ENCODE measurements at places on chromosomes 4 and X.

DNA sequence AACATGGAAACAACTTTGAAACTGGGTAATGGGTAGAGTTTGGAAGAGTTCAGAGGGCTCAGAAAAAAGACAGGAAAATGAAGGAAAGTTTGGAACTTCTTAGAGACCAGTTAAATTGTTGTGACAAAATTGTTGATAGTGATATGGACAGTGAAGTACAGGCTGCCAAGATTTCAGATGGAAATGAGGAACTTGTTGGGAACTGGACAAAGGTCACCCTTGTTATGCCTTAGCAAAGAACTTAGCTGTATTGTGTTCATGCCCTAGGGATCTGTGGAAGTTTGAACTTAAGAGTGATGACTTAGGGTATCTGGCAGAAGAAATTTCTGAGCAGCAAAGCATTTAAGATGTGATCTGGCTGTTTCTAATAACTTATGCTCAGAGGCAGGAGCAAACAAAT is 5.1 kb upstream of the ARL13A start:
- no peak for DNase-seq

DNA sequence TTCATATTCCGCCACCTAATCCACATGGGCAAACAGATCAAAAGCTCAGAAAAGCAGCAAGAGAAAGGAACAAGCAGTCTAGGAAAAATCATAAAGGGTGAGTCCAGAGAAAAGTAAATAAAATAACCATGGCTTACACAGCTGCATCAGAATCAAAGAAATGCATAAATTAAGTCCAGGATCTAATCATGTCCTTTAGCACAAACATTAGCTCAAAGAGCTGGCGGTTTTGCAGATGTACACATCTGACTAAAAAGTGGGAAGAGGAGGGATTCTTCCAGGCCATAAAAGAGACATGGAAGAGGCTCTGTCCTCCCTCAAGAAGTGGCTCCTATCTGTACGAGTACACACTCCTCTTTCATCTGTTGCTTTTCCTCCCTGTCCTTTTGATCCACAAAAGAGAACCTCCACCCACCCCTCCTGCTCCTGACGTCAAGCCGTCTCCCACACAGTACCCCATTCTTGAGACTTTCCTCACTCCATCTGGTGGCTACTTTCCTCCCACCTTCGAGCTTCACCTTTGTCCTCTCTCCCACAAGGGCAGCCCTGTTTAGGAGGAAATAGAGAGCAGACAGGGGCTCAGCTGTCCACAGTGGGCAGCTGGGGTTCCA is 92.5 kb downstream of the RASL11B start:
- no peak for DNase-seq

- DNase-seq, result no peak
Measured at GRCh38 chr4:48134081-48134480, at the start of gene TXK. TSS of gene TXK (minus strand) at chr4:48134250. CDS start at chr4:48134170, 80 bp downstream.

DNA sequence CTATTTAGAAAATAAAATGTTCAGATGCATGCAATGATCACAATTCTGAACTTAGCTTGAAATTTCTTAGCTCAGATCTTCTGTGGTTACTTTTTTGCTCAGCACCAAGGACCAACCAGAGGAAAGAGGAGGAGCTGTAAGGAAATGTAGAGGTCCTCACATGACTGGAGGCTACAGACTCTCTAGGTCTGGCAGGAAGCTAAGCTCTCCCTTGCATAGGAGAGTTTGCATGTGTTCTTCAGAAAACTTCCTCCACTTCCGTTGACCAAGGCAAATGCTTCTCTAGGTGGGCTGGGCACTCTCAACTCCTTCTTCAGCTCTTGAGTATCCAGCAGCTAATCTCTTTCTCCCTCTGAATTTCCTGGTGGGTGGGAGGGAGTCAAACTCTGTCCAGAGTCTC is 119.6 kb downstream of the BTC start:
- DNase-seq, result no peak

DNA sequence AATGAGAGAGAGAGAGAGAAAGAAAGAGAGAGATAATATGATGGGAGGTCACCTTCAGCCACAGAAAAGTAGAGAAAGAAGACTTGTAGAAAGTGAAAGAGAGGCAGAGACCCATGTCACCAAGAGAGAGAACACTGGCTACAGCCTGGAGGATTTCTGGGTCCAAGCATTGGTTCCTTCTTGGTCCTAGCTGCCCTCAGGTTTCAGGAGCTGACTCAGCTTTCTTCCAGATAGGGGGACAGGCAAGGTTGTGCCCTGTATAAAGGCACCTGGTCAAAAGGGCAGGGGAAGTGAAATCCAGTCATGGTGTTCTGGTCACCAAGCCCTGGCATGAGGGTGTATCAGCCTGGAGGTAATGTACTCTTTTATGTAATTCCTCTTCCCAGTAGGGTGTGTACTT is 47.5 kb upstream of the XK start:
- no peak for DNase-seq

DNA sequence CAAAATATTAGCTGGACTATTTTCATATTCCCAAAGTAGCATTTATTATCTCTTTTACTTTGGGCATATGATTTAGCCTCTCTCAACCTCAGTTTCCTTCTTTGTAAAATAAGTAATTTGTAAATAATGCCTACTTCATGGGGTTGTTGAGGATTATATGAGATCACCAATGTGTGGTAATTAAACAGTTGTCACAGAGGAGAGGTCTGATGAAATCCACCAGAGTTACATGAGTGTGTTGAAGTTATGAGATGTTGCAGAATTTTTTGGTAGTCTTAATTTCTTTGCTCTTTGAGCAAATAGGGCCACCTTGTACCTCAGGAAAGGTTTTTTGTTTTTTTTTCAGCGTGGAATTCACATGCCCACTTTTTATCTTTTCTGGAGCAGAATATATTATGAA is 1.4 kb downstream of the COX7B start:
- DNase-seq, result no peak

- no peak for DNase-seq
Measured at GRCh38 chr4:81455897-81456296, 15.8 kb downstream of the RASGEF1B start.

DNA sequence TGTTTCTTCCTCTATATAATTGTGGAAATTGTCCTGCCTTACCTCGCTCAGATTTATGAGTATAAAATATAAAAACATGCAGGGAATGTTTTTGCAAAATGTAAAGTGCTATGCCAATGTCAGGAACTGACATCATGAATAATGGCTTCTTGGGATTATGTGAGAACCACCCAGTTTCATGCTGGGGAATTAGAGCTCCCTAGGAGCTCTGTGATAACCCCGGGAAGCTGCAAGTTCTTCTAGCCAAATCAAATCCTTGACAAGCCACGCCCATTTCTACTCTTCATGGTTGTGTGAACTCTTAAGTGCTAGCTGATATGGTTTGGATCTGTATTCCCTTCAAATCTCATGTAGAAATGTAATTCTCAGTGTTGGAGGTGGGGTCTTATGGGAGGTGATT is 85.9 kb upstream of the PAK3 start:
- no peak for DNase-seq

- DNase-seq, result no peak
Measured at GRCh38 chr4:54726907-54727306, 69.2 kb downstream of the KIT start.

DNA sequence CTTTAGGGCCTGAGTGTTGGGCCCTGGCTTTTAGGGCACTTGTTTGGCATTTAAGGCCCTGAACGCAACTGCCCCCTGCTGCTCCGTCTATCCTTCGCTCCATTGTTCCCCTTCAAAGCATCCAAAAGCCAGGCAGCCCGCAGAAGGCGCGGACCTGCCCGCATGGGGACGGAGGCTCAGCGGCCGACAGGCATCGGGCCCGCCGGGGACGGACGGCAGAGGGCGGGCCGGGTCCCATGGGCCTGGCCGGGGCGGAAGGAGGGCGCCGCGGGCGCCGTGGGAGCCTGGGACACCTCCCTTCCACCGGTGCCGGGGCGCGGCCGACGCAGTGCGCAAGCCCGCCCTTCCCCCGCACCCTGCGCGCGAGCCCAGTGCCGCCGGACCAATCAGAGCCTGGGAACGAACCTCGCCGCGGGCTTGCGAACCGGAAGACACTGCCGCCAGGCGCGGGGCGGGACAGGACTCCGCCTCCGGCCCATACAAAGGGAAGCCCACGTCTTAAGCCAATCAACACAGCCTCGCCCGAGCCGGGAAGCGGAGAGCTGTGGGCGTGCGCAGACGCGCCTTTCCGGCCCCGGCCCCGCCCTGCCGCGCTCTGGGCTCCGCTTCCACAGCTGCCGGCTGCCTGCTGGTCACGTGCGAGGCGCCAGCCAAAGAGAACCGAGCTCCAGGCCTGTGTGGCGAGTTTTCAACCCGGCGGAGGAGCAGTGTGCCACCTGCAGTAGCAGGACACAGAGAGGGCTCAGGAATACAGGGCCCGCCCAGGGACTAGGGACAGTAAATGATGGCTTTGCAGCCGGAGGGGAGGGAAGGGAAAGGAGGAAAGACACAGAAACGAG is 2.1 kb upstream of the ARHGAP4 start:
- peak; percentile 100 for DNase-seq

GRCh38 chrX:1511829-1512228 is 25.2 kb downstream of the P2RY8 start:
- DNase-seq, result no peak

DNA sequence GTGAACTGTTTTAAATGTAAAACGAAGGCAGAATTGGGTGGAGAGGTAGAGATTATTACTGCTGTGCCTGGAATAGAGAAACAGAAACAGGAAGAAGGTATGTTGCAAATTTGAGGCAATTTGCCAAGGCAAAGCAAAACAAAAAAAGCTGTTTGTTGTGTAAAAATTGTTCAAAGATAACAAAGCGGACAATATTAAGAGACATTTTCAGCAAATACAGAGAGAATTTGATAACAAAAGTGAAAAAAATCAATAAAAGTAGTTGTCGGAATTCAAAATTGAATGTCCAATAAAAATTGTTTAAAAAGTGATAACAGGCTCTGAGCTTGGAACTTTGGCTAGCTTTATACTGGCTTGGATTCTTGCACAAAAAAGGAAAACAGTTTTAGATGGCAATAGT is 14.4 kb upstream of the SMS start:
- DNase-seq, result no peak

DNA sequence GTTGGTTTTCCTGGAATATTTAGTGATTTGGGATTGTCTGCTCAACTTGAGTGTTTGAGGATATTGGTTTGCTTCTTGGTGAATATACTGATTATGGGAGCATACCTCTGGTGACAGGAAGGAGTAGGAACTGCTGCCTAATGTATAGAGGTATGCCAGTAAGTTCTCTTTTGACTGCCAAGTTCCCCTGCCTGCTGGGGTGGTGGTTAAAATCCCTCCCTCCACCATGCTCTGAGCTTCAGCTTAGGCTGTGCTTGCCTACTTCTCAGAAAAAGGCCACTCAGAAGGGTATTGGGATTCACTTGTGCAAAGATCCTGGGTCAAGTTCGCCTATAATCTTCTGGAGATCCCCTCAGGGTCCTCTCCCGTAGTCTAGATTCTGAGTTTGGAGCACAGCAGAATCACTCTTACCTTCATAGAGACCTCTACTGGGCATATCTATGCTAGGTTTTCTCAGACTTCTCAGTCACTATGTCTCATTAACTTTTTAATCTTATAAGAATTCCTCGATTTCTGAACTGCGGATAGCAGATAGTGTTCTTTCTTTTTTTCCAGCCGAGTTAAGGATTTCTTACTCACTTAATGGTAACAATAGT is 44.7 kb upstream of the DCK start:
- no peak for DNase-seq

- peak; percentile 74 for DNase-seq
Measured at GRCh38 chr4:139740531-139741041, 75.0 kb downstream of the MGST2 start.

- DNase-seq, result peak; percentile 63
Measured at GRCh38 chr4:101355767-101356702, 8.7 kb upstream of the PPP3CA start.

DNA sequence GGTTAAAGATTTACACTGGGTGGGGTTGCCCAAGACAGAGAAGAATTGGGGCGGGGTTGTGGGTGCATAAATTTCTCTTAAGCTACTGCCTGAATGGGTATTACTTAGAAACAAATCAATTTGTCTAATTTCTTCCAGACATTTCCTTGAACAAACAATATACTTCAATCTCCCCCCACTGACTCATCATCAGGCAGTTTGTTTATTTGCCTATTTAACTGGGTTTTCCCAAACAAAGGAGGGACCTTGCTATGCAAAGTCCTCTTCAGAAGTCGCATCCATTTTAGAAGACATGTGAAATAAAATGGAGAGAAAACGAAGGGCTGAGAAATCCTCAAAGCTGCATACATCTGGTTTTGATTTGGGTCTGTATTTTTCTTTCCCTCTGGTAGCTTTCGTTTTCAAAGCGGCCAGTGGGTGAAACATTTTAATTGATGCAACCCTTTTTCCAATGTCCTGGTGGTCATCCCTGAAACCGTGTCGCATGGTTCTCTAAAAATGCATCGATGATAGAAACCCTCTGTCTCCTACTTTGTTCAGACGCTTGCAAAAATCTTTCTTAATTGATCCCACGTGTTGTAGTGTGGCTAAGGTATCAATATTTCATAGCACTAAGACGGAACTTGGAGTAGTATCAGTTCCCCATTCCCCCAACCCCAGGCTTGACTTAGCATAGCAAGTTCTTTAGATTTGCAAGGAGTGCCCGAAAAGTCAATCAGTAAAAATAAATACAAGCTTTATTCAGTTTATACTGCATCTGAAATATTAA is 115.1 kb upstream of the MXRA5 start:
- DNase-seq, result no peak

- no peak for DNase-seq
Measured at GRCh38 chr4:162341533-162341932, 177.7 kb upstream of the FSTL5 start.

- no peak for DNase-seq
Measured at GRCh38 chrX:24018809-24019208, 8.2 kb downstream of the KLHL15 start.

DNA sequence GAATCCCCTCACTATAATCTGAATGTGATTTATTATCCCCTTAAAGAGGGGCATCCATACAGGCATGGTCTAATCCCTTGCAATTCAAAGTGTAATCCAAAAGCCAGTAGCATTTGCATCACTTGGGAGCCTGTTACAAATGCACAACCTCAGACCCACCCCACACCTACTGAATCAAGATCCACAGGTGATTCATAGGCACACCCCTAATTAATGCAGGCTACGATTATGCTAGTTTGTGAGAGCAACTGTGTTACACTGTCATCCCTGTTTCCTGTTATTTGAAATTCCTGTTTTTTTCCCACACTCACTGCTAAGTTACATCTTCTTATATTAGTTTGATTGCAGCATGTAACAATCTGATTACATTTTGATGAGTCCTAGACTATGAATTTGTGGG is 120.0 kb downstream of the RAB28 start:
- no peak for DNase-seq

All from hepatic stellate cell (primary cell).